ENCODE measurements at places on chromosomes 12 and 14.

DNA sequence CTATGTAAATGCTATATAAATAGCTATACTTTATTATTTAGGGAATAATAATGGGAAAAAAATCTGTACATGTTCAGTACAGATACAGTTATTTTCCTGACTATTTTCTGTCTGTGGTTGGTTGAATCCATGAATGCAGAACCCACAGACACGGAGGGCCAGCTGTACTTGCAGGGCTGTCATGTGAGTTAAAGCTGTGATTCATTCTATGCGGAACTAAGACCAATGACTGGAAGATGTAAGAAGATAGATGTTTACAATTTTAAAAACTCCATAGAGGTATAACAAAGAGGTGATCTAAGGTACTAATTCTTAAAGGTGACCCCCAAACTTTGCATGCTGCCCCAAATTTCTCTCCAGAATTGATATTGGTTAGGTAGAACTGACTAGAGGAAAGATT is 14.6 kb downstream of the PCNX4 start:
- DNase-seq, result no peak

DNA sequence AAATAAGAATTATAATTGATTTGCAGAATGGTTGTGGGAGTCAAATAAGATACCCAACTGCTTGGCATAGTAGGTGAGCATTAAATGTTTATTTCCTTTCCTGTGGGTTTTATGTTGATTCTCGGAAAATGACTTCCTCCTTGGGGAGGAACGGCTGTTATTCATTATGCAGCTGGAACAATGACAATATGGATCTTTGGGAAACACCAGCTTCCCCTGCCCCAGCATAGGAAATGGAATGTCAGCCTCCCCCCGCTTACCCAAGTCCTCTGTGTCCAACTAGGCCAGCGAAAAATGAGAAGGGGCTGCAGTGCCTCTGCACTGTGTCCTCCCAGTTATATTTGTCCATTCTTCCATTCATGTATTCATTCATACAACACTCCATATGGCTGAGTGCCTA is 11.7 kb upstream of the CCDC177 start:
- DNase-seq, result no peak

- no peak for DNase-seq
Observed at GRCh38 chr12:56768424-56768823, 5.3 kb downstream of the HSD17B6 start.

- no peak for DNase-seq
Observed at GRCh38 chr14:49857427-49858003, 4.9 kb upstream of the NEMF start.

DNA sequence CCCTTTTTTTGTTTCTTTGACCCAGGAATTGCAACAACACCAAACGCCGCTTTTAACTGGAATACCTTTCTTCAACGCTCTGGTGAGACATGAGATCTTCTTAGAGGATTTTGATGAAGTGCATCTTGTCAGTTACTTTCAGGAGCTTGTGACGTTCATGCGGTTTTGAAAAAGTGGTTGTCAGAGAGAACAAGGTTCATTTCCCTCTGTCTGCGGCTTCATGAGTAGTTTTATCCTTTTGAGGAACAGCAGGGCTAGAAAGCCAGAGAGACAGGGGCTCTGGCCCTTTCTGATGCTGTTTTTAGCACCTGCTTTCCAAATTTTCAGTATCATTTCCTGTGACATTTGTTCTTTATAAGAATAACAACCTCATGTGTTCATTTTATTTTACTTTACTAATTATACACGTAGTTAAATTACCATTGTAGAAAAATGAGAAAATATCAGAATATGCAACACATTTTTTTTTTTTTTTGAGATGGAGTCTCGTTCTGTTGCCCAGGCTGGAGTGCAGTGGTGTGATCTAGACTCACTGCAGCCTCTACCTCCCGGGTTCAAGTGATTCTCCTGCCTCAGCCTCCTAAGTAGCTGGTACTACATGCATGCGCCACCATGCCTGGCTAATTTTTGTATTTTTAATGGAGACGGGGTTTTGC is 61.8 kb downstream of the GLT1D1 start:
- no peak for DNase-seq

DNA sequence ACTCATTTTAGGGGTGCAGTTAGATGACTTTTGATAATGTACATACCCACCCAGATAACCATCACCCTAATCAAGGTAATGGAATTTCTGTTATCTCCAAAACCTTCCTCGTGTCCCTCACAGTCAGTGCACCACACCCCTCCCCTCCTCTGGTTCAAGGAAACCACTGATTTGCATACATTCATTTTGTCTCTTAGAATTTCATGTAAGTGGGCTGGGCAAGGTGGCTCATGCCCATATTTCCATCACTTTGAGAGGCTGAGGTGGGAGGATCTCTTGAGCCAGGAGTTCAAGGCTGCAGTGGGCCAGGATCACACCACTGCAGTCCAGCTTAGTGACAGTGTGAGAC is 15.7 kb downstream of the ADIPOR2 start:
- no peak for DNase-seq

GRCh38 chr14:66087231-66087630 is 398.9 kb upstream of the CCDC196 start:
- DNase-seq, result no peak

DNA sequence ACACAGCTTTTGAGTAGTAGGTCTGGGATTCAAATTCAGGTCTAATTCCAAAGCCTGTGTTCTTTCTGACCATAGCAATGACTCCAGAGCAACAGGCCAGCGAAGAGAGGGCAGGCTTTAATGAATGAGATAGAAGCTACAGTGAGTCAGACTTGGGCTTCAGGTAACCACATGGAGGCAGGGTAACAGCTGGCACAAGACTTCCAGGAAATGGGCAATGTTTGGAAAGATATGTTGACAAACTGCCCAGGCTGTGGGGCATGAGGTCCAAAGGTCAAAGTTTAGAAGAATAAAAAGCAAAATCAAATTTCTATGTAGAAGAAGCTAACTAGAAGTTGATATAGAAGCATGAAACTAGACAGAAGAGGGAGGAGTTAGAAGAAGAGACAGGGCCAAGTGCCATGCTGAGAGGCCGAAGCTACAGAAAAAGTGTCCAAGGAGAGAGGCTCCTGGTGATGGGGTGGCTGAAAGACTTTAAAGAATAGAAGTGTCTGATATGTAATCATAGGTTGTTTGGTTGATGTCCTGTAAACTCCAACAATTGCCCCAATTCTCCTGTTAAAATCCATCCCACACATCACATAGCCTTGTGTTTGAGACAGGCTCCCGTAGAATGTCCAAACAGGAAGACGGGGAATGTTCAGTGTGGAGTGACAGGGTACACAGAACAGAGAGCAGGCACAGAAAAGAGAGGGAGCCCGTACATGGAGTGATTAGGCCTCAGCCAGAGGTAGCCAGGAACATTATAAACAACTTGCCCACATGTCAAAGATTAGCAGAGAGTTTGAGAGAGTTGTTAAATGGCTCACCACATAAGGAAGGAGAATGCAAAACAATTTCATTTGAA is 384.7 kb downstream of the CCDC91 start:
- DNase-seq, result no peak

Data from smooth muscle cell of the brain vasculature (primary cell).